Activated CD4-positive, alpha-beta T cell treated with anti-CD3 and anti-CD28 coated beads, Interleukin-2, amount 10 ng/mL, durations not matched to agents 7 days and 5 days (primary cell): ENCODE measurements at places on chromosomes 6 and 20. TPM values are rescaled to one million over a fixed set of nuclear protein-coding genes. Genes with fewer than 3 reads are reported as not detected.

DNA sequence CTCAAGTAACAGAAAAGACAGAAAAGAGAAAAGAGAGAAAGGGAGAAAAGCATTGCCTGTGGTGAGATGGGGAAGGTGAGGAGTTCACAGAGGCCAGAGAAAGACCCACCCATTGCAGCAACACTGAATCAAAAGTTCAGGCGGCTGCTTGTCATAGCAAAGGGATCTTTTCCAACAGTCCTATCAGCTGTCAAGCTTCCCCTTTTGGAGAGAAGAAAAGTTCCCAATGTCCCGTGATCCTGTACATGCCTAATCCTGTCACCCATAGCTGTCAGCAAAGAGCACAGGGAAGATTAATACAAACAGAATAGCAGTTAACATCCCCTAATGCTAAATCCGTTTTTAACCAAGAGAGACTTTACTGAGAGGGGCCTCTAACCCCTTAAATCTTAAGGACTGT, 8.9 kb upstream of the TRIM38 start:
- H3K27me3 ChIP-seq: peaks cover 3% of the 10 kb centered on the region
- no peak overlapping the region for H3K27ac ChIP-seq
- no peak overlapping the region for H3K4me3 ChIP-seq
- no peak for DNase-seq
- H3K4me1 ChIP-seq: peaks cover 8% of the 10 kb centered on the region
- H3K36me3 ChIP-seq: peaks cover 8% of the 10 kb centered on the region

DNA sequence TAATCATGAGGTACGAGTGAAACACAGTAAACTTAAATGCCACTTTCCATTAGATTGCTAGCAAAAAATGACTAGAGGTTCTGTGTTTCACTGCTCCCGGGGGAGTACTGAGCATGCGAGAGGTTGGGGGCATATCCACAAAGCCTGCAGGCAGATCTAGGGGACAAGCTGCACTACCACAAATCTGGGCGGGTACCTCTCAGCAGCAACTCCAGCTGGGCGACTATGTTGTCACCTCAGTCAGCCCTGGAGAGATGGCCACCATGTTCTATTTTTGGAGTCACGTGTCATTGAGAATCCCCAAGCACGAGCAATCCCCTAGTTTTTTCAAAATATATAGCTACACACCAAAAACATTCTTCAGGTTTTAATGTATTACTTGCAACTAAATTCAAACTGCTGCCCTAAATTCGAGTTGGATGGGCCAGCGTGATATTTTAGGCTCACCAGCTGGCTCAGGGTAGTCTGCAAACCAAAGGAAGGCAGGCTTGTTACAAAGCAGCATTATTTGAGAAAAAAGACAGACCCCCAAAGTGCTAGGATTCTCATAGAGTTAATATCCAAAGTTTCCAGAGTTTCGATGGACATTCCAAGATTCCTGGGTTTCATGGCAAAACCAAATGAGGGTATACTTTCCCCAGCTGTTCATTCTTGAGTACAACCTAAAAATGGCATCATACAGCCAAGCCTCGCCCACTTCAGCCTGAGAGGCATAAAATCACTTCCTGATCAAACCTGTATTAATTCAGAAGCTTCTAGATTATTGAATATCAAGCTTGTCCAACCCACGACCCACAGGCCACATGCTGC, 24.1 kb upstream of the MYLIP start:
- H3K36me3 ChIP-seq: no peaks in the 10 kb centered on the region
- DNase-seq: no peak
- no peaks in the 10 kb centered on the region for H3K4me1 ChIP-seq
- no peak overlapping the region for H3K4me3 ChIP-seq
- H3K27ac ChIP-seq: no peak overlapping the region

DNA sequence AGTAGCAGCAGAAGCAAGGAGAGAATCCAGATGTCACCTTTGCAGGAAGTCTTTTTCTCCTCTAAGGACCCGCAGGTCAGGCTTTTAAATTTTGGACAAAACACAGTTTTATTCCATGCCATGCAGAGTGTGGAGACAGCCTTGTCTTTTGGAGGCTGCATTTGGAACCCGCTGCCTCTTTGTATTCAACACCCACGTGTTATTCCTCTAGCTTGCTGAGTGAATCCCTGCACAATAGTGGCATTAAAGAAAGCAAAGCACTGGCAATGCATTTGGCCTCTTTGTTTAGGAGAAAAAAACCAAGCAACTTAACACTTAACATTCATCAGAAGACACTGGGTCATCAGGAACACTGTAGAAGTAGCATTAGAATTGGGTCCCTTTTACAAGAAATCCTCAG, 43.5 kb downstream of the TFAP2B start:
- H3K27ac ChIP-seq: no peak overlapping the region
- no peak for DNase-seq
- H3K36me3 ChIP-seq: no peaks in the 10 kb centered on the region
- H3K4me1 ChIP-seq: no peaks in the 10 kb centered on the region
- no peak overlapping the region for H3K4me3 ChIP-seq

GRCh38 chr6:25639653-25640052, 12.4 kb upstream of the SCGN start:
- DNase-seq: no peak
- peaks cover 43% of the 10 kb centered on the region for H3K27me3 ChIP-seq
- no peaks in the 10 kb centered on the region for H3K4me1 ChIP-seq
- no peak overlapping the region for H3K4me3 ChIP-seq
- no peak overlapping the region for H3K27ac ChIP-seq
- no peaks in the 10 kb centered on the region for H3K36me3 ChIP-seq

PAX1 gene
- total RNA-seq: not detected

CLIC5 gene
- total RNA-seq: 3.7 TPM
